Foreskin keratinocyte (primary cell): ENCODE measurements at places on chromosomes 2 and 18.
A peak's percentile ranks its signal among the peaks of the same experiment; 100 is the strongest.

DNA sequence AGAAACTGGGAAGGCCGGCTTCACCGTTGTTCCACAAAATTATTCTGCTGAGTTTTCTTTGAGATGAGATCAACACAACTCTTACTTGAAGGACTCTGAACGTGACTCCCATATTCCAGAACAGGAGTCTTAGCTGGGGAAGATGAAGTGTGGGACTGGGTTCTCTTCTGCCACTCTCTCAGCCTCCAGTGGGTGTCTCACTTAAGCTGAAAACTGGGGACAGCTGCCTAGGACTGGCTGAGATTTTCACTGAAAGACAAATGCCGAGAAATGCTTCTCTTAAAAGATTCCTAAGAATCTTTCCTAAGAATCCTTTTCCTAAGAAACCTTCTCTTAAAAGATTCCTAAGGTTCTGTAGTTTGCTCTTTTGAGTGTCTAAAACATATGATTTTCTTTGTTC is 156.6 kb upstream of the LHCGR start:
- DNase-seq, result no peak

DNA sequence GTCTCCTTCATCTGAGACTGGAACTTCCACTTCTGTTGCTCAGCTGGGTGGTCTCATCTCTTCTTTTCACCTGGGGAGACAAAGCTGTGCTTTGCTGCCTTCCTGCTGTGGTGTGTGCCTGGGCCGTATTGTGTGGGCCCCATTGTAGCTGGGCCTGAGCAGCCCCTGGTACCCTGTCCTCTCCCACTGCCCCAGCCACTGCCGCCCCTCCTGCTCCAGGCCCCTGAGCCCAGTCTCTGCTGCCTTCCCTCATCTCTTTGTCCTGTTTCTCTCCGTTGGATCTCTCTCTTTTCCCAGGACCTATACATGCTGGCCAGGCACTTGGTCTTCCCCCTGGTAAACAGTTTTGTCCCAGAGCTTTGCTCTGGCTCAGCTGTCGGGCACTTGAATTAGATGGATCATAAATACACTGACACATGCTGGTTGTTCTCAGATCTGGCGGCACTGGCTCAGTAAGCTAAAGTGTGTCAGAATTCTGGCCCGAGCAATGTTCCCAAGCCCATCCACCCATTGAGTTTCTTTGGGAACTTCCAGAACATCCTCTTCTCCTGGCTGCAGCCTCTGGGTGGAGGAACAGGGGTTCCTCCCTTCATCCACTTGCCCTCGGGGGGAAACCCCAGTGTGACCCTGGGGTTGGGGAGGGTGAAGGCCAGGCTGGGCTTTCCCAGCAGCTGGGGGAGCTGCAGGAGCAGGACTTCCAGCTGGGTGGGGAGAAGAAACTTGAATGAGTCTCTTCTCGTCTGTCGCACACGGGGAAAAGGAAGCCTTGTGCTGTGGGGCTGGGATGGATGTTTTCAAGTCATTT is 99.0 kb downstream of the DGKD start:
- no peak for DNase-seq

DNA sequence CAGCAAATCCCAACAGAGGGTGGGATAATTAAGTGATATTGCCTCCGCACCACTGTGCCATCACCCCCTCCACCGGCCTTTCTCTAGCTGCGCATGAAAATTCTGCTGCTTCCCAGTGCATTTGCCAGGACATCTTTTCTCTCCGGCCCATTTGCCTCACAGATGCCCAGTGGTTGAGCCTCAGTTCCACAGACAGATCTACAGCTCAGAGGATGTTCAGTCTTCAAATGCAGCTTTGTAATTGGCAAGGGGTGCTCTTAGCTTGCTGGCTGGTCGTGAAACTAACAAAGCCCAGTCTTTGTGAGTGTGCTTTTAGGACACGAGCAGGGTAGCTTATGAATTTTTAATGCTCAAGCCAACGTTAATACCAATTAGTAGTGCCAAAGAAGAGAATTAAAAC is 253.3 kb upstream of the REV1 start:
- no peak for DNase-seq

GRCh38 chr2:235608200-235608887 is 114.5 kb downstream of the AGAP1 start:
- no peak for DNase-seq

DNA sequence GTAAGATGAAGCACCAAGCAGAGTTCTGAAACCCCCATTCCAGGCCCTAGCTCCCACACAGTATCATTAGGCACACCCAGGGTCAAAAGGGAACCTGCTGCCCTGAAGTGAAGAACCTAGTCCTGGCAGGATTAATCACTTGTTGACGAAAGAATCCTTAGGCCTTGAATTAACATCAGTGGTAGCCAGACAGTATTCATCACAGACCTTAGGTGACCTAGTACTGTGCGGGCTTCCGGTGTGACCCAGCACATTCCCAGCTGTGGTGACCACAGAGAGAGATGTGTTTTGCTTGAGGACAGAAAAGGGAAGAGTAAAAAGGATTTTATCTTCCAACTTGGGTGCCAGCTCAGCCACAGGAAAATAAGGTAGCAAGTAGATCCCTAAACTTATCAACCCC is 1071.4 kb upstream of the FAM98A start:
- DNase-seq, result no peak

- DNase-seq, result no peak
These were observed 168.8 kb downstream of the SMAD7 start for GRCh38 chr18:48781988-48782363.

DNA sequence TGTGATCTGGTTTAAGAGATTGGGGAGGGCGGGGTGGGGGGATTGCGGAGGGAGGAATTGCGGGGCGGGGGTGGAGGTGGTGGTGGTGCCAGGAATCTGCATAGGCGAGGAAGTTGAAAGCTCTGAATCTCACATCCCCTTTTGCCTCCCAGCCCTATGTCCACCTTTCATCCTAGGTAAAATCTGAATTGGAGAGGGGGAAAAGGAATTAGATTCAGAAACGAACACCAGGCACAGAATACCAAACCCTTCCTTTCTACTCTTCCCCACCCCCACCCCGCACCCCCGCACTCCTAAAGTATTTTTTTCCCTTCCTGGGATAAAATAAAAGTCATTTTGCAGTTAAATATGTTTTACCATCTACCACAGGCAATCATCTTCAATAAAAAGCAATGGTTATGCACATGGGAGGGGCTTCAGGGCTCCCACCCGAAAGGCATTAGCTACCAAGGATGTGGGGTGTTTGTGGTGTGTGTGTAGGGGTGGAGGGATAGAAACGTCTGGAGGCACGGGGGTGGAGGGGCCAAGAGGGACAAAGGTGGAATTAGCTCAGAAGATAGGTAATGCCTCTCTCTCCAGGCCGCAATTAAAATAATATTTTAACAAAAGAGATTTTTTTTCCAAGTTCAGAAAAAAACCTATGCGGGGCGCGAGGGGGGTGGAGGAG is 1.8 kb downstream of the IGFBP5 start:
- DNase-seq, result no peak

DNA sequence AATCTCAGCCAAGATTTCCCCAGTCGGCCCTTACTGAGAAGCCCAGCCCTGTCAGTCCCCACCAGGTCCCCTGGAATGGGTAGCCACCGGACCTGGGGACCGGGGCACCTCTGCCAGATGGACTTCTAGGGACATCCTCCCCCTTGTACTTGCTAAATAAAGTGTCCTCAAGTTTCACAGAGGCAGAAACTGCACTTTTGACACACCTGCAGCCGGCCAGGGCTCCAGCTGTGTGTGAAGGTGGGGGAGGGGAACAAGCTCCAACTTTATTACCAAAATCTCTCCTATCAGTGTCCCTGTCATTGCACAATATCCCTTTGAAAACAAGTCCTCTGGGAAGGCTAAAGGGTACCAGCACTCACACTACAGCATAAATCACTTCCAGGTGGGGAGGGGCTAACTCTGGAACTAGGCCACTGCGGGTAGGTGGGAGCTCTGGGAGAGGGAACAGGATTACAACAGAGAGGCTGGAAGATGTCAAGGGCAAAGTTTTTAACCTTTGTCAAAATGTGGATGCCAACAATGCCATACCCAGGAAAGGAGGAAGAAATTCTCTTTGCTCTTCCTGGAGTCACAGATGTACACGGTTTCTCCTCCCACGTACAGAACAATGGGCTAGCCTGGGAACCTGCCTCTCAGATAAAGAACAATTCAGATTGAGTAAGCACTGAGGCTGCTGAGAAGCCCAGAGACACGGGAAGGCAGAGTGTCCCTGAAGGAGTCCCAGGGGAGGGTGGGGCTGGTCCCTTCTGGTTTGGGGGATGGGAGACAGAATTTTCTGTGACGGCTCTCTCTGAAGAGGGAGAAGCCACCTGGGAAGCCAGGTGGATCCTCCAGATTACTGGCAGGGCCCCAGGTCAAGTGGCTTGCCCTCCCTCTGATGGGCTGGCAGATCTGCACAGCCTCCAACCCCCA is 11.0 kb downstream of the SDC1 start:
- peak; percentile 69 for DNase-seq

GRCh38 chr2:100416935-100417710 is at the start of gene CHST10:
TSS of gene CHST10 (minus strand) at chr2:100417668. CDS start at chr2:100406675, 10,993 bp downstream.
- no peak for DNase-seq

GRCh38 chr2:218161644-218162043 is 5.1 kb downstream of the CXCR1 start:
- no peak for DNase-seq

GRCh38 chr2:142796161-142796560 is 81.3 kb upstream of the KYNU start:
- DNase-seq, result no peak

DNA sequence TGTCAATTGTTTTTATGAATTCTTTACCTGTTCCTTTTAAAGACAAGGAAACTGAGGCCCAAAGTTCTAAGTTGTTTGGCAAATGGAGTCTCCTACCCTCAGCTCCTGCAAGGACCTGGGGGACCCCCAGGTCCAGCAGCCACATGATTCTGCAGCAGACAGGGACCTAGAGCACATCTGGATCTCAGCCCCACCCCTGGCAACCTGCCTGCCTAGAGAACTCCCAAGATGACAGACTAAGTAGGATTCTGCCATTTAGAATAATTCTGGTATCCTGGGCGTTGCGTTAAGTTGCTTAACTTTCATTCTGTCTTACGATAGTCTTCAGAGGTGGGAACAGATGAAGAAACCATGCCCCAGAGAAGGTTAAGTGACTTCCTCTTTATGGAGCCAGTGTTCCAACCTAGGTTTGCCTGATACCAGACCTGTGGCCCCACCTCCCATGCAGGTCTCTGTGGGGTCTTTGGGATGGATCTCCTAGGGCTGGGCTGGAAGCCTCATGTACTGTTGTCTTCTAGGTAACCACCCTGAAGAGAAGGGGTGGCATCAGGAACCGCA is 5.6 kb upstream of the CENPA start:
- DNase-seq, result no peak

- DNase-seq, result no peak
These were observed 2.4 kb upstream of the SOX11 start for GRCh38 chr2:5689750-5690149.

DNA sequence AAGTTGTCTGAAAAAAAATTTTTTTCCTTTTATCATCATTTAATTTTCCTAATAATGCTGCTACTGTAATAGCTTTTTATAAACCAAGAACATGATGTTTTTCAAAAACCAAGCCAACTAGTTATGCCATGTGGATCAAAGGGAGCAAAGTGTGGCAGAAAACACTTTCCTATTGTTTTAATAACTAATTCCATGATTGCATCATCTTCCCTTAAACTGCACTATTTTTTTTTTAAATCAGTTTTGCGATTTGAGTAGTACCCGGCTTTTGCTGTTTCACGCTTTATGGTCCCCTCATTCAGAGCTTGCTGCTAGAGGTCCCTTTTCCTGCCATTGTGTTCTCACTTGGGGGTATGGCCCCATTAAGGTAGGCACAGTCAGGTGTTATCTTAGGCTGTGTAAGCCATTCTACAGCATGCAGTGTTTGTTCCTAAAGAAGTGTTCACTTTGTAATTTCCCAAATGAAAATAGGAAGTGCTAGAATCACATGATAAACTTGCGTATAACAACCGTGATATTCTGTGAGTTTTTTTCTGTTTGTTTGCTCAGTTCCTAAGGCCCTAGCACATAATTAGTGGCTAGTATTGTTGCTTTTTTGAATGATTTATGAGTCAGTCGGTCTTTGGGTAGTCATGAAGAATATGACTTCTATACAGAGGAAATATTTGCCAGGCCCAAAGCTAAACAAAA is 225.8 kb downstream of the PTGR3 start:
- no peak for DNase-seq

- DNase-seq, result no peak
These were observed 194.1 kb downstream of the SS18 start for GRCh38 chr18:25896178-25896780.

DNA sequence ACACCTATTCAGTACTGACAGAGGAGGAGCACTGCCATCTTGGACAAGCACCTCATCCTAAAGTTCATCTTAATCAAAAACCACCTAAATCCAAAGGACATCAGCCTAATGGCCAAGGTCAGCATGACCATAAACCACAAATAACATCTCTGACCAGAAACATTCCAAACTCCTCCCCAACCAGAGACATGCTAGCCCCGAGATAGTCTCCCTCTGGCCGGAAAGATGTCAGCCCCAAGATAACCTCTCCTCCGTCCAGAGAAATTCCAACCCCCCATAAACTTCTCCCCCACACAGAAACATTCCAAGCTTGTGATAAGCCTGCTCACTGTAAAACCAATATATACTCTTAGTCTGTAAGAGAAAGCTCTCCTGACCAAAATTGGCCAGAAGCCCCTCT is 260.6 kb downstream of the CLIP4 start:
- no peak for DNase-seq

DNA sequence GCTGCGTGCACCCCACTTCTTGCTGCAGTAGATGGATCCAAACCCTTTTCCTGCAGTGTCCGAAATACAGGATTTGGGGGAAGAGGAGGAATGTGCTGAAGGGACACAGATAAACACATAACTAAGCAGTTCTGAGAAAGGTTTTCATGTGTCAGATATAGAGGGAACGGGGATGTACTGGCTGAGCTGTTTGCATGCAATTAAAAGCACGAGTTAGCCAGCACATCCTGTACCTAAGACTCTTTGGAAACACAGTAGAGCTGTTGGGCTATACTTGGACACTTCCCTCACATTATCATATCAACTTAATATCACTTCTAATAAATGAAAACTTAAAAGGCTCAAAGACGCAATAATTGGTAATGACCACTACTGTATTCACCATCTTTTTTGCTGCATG is 377.4 kb downstream of the XIRP2 start:
- DNase-seq, result no peak

DNA sequence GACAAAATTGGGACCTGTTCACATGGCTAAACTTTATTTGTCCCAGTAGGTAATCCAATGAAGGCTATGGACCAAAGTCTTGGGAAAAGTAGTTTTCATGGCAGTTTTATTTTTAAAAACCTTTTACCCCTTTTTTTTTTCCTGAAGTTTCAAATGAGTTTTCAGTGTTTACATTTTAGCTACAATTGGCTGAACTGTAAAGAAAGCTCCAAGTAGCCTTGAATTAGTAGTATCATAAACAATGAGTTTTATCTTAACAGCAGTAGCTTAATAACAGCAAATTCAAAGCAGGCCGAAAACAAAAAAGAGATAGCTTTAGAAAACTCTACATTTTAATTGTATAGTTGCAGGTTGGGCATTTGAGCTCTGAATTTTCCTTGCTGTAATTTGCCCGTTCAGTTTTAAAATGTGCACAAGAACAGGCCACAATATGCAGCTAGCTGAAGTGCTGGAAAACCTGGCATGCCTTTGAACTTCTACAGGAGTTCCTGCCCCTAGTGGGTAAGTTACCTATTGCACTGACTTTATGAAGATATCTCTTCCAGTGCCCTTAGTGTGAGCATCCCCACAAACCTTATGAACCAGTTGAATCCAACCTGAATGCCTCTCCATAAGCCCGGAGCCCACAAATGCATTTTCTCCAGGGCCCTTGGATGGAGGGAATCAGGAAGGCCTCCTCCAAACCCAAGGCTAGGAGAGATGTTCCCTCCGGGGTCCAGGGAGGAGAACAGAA is 106.7 kb downstream of the XRCC5 start:
- peak; percentile 22 for DNase-seq

GRCh38 chr2:191514613-191515012 is 163.3 kb upstream of the NABP1 start:
- DNase-seq, result no peak

- no peak for DNase-seq
These were observed 515.7 kb upstream of the HS6ST1 start for GRCh38 chr2:128834207-128834879.
